Activated gamma-delta T cell (primary cell): ENCODE measurements at places on chromosomes 2 and 18.
A peak's percentile ranks its signal among the peaks of the same experiment; 100 is the strongest.

DNA sequence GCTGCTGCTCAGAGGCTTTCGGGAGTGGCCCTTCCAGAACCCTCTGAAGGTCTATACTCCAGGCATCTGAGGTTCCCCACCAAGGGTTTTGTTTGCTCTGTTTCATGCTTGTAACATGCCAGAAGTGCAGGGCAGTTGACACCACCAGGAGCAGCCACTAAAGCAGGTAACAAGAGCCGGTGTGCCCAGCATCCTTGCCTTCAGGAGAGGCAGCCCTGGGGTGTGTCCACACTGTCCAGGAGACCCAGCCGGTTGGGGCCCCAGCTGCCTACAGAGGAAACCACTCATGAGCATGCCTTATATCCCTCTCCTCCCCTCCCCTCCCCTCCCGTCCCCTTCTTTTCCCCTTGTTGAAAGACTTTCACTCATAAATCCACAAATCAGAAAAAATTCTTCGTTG lies 93.1 kb downstream of the CD8B2 start:
- no peak for DNase-seq

DNA sequence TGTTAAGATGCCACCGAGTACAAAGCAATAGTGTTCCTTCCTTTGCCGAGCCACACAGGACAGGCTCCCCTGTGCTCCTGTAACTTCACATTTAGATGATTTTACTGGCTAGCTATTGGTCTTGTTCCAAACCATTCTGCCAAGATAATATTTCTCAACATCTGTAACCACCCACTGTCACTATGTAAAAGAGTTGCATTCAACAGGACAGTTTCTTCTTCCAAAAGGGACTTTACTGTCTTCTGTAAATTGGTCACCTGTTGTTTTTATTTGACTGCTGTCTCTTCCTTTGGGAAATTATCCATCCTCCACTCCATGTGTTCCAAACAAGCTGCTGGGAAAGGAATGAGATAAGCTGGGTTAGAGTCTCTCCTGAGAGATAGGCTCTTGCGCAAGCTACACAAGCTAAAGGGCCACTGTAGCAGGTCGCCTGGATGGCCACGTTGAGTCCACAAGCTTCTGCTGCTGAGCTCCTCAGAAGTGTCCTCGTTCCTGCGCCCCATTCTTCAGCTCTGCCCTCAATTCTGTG lies 14.4 kb upstream of the BZW1 start:
- no peak for DNase-seq

- DNase-seq = no peak
Measured at GRCh38 chr2:187853381-187853791, 299.2 kb upstream of the TFPI start.

DNA sequence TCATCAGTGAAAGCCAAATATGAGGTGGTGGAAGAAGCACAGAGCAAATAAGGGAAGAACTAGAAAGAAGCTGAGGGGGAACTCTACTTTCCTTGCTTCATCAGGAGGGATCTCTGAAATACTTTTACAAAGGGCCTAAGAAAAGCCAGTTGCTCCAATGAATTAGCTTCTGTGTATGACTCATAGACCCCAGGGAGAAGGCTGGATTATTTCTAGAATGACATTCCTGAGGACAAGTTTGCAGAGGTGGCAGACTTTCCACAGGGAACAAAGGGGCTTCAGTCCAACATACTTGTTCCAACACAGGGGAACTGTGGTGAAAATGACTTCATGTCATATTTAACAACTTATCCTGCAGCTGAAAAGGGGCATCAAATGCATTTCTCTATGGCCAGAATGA lies 29.0 kb downstream of the DOK1 start:
- no peak for DNase-seq

- no peak for DNase-seq
Measured at GRCh38 chr2:152176113-152176714, 651 bp upstream of the STAM2 start.

GRCh38 chr2:111654829-111655228 lies 229.2 kb downstream of the ANAPC1 start:
- DNase-seq = no peak

- no peak for DNase-seq
Measured at GRCh38 chr2:158688721-158689120, 106.4 kb upstream of the DAPL1 start.

- DNase-seq = no peak
Measured at GRCh38 chr2:20050104-20050645, 1.3 kb downstream of the LAPTM4A start.

DNA sequence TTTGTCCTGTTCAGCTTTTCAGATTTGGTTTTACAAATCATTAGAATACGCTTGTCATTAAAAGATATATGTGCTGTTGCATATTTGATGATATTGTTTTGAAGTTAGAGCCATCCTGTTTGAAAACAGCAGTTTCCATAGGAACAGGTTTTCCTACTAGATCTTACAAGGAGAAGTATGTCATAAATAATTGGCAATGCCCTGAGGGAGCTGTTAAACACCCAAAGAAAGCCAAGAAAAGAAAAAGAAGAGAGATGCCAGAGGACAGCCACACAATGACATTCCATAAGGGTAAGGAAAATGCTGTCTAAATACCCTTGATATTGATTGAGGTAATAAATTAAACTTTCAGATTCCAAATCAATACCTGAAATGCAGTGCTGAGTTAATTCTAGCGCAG lies 392.2 kb upstream of the CRIM1 start:
- DNase-seq = no peak

DNA sequence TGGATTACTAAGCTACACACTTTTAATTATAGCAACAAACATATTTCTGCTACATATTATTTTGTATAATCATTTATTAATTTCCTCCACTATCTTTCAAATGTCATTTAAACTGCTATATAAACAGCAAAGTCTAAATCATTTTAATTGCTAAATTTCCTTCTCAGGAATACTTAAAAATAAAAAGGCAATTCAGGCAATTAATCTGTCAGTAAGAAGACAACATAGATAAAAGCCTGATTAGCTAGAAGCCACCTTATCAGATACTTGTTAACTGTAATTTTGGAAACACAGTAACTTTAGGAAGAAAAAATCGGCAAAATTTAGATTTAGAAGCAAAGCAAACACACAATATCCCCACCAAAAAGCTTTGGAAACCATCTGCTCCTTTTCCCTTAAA lies 188.2 kb upstream of the ZNF804A start:
- no peak for DNase-seq

DNA sequence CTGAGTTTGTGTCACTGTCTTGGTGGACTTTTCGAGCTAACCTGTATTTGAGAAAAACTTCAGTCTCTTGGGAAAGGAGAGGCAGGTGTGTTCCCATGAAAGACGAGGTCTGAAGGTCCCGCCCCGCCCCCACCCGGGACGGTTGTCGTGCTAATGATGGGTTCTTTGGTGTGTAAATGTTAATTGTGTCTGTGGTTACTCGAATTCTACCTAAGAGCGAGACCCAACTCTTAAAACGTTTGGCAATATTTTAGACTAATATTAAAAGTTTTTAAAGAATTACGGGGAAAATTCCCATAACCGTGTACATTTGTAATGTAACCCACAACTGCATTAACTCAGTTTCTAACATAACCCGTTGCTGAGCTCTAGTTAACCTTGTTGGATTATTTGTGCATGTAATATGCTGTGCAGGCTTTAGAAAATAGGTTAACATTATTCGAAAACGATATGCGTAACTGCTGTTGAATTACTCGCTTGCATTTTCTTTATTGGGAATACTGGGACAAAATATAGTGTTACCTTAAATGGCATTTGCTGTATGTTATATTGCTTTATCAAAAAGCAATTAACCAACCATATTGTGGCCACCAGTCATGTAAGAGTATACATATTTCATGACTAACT lies 833 bp downstream of the EPB41L5 start:
- DNase-seq = no peak

GRCh38 chr2:46865181-46865970 lies 50.2 kb downstream of the MCFD2 start:
- DNase-seq = no peak

- no peak for DNase-seq
Measured at GRCh38 chr2:134973241-134974138, 54.9 kb downstream of the CCNT2 start.

GRCh38 chr2:15620340-15620739 lies 28.7 kb downstream of the DDX1 start:
- no peak for DNase-seq

DNA sequence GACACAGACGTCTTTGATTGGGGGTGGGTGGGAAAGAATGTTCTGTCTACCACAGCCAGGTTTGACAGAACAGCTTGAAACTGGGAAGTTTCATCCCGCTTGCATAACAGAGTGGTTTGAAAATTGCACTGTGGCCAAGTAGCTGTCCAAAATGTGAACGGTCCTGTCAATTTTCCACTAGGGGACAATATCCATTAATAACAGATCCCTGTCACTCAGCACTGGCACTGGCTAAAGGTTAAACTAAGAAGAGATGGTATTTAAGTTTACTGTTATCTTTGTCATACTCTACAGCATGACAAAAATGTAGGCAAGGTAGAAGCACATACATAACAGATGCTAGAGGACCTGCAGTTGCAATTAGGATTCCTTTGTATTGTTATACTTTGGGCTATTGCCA lies 55.6 kb upstream of the ACMSD start:
- no peak for DNase-seq

DNA sequence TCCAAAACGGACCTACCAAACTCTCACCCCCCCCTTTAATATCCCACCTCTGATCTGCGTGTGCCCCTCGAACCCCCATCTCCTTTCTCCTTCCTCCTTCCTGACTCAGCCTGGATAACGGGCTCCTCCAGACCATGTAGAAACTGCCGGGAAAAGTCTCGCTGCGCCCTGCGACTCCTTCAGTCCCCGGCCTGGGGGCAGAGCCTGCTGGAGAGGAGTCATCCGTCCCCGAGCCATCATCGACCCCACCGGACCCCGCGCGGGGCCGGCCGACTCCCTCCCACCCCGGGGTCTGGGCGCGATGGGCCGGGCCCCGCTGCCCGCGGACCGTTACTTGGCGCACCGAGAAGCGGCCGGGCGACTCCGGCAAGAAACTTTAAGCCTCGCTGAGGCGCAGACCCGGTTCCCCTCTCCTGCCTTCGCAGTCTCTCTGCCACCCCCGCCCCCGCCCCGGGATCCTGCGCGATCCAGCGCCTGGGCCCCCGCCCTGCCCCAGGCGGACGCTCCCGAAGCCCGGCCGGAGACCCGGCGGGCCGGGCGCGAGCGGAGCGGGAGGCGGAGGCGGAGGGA lies 3.4 kb downstream of the ZEB2 start:
- peak; percentile 27 for DNase-seq
